ENCODE measurements at places on chromosomes 7 and 10.
A peak's percentile ranks its signal among the peaks of the same experiment; 100 is the strongest.

DNA sequence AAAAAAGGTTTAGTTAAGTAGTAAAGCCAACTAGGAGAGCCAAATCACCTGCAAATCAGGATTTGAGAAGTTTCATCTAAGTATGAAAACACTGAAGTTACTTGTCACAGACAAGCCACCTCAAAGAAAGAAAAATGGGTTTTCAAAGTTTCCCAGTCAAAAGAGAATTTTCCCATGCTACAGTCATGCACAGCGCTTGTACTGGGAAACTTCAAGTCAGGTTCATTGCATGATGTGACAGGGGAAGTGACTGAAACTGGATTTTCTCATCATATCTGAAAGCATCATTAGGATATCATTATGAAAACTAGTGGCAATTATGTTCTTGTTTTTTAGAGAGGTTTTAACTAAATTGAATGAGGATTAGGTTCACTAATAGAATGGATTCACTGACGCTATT lies 167.0 kb downstream of the SGMS1 start:
- no peaks in the 10 kb centered on the region for H3K27me3 ChIP-seq
- DNase-seq = no peak
- H3K4me1 ChIP-seq = no peaks in the 10 kb centered on the region

DNA sequence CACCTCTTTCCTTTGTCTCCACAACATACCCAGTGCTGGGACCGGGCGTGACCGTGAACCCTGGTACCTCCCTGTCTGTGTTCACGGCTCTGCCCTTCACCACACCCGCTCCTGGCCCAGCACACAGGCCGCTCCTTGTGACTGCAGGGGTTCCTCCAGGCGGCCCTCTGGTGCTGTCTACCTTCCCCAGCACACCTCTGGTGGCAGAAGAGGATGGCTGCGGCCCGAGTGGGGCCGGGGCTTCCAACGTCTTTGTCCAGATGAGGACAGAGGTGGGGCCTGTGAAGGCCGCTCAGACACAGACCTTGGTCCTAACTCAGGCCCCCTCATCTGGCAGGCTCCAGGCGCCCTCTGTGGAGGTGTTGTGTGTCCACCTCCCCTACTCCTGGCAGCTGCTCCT lies 55.4 kb upstream of the SGMS1 start:
- H3K27ac ChIP-seq = no peak overlapping the region
- H3K27me3 ChIP-seq = peaks cover 2% of the 10 kb centered on the region
- no peaks in the 10 kb centered on the region for H3K4me1 ChIP-seq
- H3K4me3 ChIP-seq = no peak overlapping the region

GRCh38 chr10:26697163-26697921 lies at the start of gene PDSS1:
Gene PDSS1, plus strand, starts transcription at chr10:26697701. Its CDS starts 11 bp downstream, at chr10:26697712.
- peak; percentile 72 for DNase-seq
- H3K27me3 ChIP-seq = no peaks in the 10 kb centered on the region
- peaks cover 23% of the 10 kb centered on the region for H3K36me3 ChIP-seq
- H3K4me1 ChIP-seq = peaks cover 35% of the 10 kb centered on the region
- H3K4me3 ChIP-seq = peak within 1 kb of the TSS; percentile 99

DNA sequence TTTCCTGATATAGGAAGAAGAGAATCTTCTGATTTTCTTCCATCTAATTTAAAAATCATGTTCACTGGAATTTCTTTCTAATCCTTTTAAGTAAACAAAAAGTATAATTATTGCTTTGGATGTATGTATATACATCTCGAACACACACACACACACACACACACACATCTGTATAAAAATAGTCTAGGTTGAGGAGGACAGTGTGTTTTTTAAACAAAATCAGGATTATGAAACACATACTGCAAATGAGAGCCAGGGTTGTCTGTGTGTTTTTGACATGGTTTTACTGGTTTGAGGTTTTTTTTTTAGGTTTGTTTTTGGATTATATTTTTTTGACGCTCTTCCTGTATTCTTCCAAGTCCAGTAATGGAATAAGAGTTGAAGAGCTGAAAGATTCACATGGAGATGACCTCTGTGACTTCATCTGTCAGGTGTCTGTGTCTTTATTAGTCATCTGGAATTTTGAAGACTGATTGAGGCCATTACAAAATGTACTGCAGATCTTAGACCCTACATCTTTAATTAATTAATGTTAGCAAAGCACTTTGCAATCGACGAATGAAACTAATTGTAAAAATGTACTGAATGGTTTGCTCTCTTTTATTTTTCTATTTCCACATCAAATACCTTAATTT lies 237.1 kb downstream of the SUGCT start:
- no peaks in the 10 kb centered on the region for H3K36me3 ChIP-seq
- no peak for DNase-seq
- H3K27ac ChIP-seq = no peak overlapping the region
- peaks cover 1% of the 10 kb centered on the region for H3K27me3 ChIP-seq
- H3K4me3 ChIP-seq = no peak overlapping the region

DNA sequence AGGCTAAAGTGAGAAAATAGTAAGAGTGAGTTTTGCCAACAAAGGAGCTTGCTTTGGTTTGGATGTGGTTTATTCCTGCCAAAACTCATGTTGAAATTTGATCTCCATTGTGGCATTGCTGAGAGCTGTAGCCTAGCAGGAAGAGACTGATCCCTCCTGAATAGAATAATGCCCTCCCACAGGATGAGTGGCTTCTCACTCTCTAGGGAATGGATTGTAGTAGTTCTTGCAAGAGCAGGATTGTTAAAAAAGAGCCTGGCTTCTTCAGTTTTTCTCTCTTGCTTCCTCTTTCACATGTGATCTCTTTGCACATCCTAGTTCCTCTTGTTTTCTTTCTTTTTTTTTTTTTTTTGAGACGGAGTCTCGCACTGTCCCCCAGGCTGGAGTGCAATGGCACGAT lies 34.4 kb downstream of the ASAH2 start:
- H3K27me3 ChIP-seq = peaks cover 17% of the 10 kb centered on the region
- DNase-seq = no peak
- H3K27ac ChIP-seq = no peak overlapping the region
- no peaks in the 10 kb centered on the region for H3K36me3 ChIP-seq
- no peaks in the 10 kb centered on the region for H3K4me1 ChIP-seq
- H3K4me3 ChIP-seq = no peak overlapping the region

DNA sequence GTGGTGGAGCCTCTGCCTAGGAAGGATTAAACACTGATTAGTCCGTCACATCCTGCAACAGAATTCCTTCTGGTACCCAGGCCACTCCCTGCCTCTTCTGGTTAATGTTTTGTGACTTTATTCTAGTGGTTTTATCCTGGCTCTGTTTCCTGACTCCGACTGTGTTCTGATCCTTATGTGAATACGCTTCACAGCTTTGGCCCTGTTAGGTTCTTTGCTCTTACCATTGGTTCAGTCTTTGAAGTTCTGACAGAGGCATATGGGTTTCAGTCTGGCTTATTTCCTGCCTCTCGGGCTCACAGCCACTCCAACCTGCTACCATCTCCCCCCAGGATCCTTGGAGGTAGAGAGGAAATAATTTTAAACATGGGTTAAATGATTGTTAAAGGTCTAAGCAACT lies 23.2 kb upstream of the FGL2 start:
- H3K27ac ChIP-seq = no peak overlapping the region
- peaks cover 22% of the 10 kb centered on the region for H3K4me1 ChIP-seq
- H3K36me3 ChIP-seq = peaks cover 16% of the 10 kb centered on the region
- no peak for DNase-seq

DNA sequence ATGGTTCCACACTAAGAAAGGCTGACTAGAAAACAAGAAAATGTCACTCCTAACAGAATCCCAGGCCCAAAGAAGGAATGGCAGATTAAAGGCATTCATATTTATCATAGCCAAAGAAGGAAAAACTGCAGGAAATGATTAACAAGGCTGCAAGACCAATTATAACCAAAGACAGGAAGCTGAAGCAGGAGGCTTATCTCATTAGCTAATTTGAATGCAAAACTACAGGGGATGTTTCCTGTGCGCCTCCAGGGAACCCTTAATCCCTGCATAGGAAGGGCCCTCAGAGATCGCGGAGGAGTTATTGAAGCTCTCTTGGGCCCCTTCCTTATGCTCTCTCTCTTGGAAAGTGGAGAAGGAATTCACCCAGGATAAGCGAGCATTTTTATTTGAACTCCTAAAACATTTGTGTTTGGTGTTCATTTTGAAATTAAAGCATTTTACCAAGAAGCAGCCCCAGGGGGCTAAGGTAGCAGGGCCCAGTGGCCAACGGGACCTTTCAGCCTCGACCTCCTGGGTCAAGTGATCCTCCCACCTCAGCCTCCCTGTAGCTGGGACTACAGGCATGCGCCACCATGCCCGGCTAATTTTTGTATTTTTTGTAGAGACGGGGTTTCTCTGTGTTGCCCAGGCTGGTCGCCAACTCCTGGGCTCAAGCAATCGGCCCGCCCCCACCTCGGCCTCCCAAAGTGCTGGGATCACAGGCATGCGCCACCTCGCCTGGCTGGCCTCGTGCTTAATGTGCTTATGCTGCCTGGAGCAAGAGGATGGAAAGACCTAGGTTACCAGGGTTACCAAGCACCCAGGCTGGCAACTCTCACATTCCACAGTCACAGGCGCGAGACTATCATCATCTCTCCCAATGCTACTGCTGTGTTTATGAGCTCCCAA lies 24.1 kb upstream of the PROSER2 start:
- no peak overlapping the region for H3K4me3 ChIP-seq
- H3K27ac ChIP-seq = no peak overlapping the region
- DNase-seq = no peak
- peaks cover 4% of the 10 kb centered on the region for H3K4me1 ChIP-seq
- H3K27me3 ChIP-seq = no peaks in the 10 kb centered on the region

GRCh38 chr10:133608855-133609254 lies 17.7 kb downstream of the FRG2B start:
- no peak for DNase-seq
- H3K36me3 ChIP-seq = no peaks in the 10 kb centered on the region
- H3K27ac ChIP-seq = no peak overlapping the region
- H3K27me3 ChIP-seq = peaks cover 51% of the 10 kb centered on the region

GRCh38 chr7:46257761-46258448 lies 336.8 kb upstream of the IGFBP3 start:
- no peak for DNase-seq
- H3K27me3 ChIP-seq = no peaks in the 10 kb centered on the region
- no peak overlapping the region for H3K27ac ChIP-seq
- no peaks in the 10 kb centered on the region for H3K4me1 ChIP-seq
- no peak overlapping the region for H3K4me3 ChIP-seq
- H3K36me3 ChIP-seq = no peaks in the 10 kb centered on the region

DNA sequence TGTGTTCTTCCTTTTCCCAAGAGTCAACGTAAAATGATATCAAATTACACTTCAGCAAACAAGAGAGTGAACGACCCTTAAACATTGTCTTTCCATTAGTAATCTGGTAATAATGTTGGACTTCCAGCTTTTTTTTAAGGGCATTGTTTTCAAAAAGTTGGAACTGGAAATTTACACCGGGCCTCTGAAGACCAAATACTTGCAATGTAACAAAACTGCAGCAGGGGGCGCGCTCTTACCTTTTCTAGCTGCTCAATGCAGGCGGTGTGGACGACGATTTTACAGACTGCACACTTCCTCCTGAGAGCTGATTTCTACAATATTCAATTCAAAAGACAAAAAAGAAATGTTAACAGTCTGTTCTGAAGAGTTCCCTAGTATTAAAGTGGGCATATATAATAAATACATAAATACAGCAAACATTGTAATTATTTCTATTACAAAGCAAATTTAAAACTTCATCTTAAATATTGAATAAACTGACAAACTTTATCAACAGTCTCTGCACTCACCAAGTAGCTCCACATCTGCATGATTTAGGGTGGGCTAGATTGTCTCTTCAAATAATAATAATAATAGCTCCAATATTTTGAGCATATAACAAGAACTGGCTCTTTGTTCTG lies 190.4 kb downstream of the DGKI start:
- H3K27ac ChIP-seq = no peak overlapping the region
- H3K4me1 ChIP-seq = no peaks in the 10 kb centered on the region
- peaks cover 7% of the 10 kb centered on the region for H3K27me3 ChIP-seq
- DNase-seq = peak; percentile 77
- H3K36me3 ChIP-seq = no peaks in the 10 kb centered on the region
- H3K4me3 ChIP-seq = no peak overlapping the region

GRCh38 chr10:6348096-6348874 lies 145.6 kb downstream of the PFKFB3 start:
- H3K4me3 ChIP-seq = peak overlapping the region; percentile 63
- no peaks in the 10 kb centered on the region for H3K27me3 ChIP-seq
- DNase-seq = peak; percentile 91
- peak overlapping the region; percentile 98 for H3K27ac ChIP-seq
- H3K36me3 ChIP-seq = peaks cover 27% of the 10 kb centered on the region

- no peak overlapping the region for H3K4me3 ChIP-seq
- no peaks in the 10 kb centered on the region for H3K27me3 ChIP-seq
Observed at GRCh38 chr7:37069336-37069735, 345.0 kb upstream of the AOAH start.

DNA sequence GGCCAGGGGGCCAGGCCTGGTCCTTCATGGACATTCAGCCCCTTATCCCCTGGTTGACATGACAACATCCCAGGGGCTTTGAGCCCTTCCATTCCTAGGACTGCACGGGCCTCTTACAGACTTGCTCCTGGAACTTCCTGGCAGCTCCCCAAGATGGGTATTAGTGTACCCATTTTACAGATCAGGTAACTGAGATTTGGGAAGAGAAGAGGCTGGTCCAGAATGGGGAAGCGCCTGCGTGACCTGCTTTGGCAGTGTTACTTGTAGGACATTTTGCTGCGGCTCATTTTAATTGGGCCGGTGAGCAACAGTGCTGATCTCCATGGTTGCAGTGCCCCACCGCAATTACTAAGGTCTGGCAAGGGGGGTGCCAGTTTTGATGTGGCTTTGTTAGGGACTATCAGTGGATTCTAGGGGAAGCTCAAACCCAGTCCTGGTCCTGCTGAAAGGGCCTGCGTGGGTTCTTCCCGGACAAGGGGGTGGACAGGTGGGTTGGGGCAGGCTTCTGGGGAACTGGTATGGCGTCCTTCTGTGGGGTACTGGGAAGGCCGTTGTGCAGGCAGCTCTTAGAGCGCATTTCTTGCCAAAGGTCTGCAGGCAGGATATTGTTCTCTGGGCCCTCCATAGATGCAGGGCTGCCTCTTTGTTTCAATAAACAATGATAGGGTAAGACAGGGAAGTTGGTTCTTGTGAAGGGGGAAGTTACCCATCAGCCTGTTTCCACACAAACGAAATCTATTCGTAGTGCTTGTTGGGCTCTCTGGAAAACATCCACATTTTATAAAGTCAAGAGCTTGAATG lies 137.6 kb downstream of the RGS10 start:
- DNase-seq = no peak
- H3K4me3 ChIP-seq = no peak overlapping the region
- no peak overlapping the region for H3K27ac ChIP-seq
- H3K4me1 ChIP-seq = peaks cover 6% of the 10 kb centered on the region

DNA sequence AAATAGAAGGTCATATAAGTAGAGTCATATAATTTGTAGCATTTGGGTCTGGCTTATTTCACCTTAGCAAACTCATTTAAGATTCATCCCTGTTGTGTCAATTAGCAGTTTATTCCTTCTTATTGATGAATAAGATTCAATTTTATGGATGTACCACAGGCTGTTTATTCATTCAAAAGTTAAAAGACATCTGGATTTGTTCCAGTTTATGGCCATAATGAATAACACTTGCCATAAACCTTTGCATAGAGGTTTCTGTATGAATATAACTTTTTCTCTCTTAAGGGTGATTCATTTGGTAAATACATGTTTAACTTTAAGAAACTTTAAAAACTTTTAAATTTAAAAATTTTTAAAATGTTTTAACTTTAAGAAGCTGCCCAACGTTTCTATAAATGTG lies 66.4 kb downstream of the CPED1 start:
- H3K4me1 ChIP-seq = no peaks in the 10 kb centered on the region
- H3K27me3 ChIP-seq = peaks cover 14% of the 10 kb centered on the region
- no peak overlapping the region for H3K27ac ChIP-seq
- DNase-seq = no peak
- no peak overlapping the region for H3K4me3 ChIP-seq

GRCh38 chr10:43217563-43218205 lies 49.2 kb downstream of the RASGEF1A start:
- H3K4me1 ChIP-seq = peaks cover 4% of the 10 kb centered on the region
- no peak for DNase-seq
- H3K27ac ChIP-seq = no peak overlapping the region
- no peaks in the 10 kb centered on the region for H3K36me3 ChIP-seq
- peaks cover 10% of the 10 kb centered on the region for H3K27me3 ChIP-seq
- H3K4me3 ChIP-seq = no peak overlapping the region
